Activated CD4-positive, alpha-beta T cell treated with anti-CD3 and anti-CD28 coated beads, Interleukin-2, amount 10 ng/mL, durations not matched to agents 7 days and 5 days (primary cell): ENCODE measurements at places on chromosomes 7 and 10.

- no peak for DNase-seq
Measured at GRCh38 chr7:96026611-96027010, 254.3 kb downstream of the DYNC1I1 start.

DNA sequence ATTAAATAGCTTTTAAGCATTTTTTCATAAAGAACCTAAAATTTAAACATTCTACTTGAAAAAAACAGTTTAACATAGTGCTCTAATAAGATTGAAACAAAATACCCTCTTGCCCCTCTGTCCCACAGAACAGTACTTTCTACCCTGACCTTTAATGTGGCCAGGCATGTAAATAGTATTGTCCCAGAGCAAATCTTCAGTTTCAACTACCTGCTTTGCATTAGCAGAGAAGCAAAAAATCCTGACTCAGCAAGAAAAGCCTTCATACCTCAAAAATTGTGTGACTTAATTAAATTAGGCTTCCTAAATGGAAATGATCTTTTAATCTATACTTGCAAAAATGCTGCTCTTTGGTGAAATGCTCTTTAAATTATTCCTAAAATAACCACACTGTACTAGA is 237.4 kb upstream of the AOAH start:
- DNase-seq: no peak

DNA sequence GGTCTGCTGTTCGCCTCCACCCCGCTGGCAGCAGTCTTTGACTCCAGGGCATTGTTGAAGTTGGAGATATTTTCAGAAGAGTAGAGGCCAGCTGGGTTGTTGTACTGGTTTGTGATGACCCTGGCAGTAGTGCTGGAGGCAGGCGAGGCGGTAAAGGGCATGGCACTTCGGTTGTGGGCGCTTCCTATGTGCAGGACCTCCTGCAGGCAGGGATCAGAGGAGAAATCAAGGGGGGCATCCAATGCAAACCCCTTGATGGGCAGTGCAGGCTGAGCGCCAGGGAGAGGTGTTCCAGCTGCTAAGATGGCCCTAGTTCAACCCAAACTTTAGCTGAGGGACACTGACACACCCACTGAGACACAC is 27.0 kb downstream of the PDLIM1 start:
- DNase-seq: no peak

DNA sequence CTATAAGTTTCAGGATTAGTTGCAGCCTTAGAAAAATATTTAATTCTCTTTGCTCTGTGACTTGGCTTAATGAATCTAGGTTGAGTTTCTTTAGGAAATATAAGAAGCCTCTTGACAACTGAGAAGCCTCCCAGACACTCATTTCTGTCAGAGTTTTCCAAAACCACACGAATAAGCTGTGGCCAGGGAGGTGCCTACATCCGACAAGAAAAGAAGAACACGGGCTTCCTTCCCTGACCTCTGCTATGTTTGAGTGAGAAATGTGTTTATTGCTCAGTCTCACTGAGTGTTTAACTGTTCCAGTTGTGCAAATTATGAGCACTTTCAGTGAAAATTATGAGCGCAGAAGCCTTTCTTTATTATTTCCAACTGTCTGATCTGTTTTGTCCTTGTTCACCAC is 105.0 kb downstream of the TRIL start:
- DNase-seq: no peak

DNA sequence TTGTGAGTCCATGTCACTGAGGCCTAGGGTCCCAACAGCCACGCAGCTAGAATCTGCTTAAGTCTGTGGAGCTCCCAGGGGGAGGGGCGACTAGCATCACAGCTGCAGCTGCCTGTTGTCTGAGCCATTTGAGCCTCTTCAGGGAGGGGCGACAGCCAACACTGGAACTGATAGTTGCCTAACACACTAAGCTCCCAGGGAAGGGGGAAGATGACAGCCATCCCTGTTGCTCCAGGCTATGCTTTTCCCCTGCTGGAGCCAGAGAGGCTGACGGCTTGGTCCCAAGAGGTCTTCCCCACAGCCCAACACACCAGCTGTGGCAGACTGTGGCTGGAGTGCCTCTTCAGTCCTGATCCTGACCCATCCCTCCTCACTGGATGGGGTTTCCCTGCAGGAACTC is 817.5 kb downstream of the NXPH1 start:
- no peak for DNase-seq

GRCh38 chr10:35922876-35923600 is 280.9 kb upstream of the FZD8 start:
- no peak for DNase-seq

GRCh38 chr10:34650156-34650555 is 164.9 kb downstream of the PARD3 start:
- DNase-seq: no peak

- DNase-seq: no peak
Measured at GRCh38 chr7:102991540-102992214, 78.9 kb downstream of the LRRC17 start.
